Activated CD4-positive, alpha-beta T cell treated with anti-CD3 and anti-CD28 coated beads, Interleukin-10, Interleukin-2, amounts not matched to agents 100 ng/mL and 50 ng/mL, durations not matched to agents 16 hours and 8 hours (primary cell): ENCODE measurements at places on chromosomes 13 and 19.
A peak's percentile ranks its signal among the peaks of the same experiment; 100 is the strongest.

- DNase-seq, result no peak
Measured at GRCh38 chr19:29417048-29417447, 108.7 kb upstream of the VSTM2B start.

DNA sequence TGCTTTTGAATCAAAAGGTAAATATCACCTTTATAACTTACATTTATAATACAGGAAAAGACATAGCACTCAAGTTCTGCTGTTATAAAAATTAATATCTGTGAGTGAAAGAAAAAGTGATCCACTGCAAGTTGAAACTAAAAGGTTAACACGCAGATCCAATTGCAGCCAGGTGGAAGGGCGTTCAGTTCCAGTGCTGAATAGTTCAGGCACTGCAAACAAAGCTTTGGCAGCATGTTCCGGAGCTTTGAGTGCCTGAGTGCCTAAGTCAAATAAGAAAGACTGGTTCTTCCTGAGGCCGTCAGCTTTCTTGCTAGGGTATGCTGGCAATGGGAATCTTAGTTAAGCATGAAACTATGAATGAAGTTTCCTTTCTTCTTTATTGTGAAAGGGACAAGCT is 200.3 kb downstream of the LMO7 start:
- DNase-seq, result no peak

DNA sequence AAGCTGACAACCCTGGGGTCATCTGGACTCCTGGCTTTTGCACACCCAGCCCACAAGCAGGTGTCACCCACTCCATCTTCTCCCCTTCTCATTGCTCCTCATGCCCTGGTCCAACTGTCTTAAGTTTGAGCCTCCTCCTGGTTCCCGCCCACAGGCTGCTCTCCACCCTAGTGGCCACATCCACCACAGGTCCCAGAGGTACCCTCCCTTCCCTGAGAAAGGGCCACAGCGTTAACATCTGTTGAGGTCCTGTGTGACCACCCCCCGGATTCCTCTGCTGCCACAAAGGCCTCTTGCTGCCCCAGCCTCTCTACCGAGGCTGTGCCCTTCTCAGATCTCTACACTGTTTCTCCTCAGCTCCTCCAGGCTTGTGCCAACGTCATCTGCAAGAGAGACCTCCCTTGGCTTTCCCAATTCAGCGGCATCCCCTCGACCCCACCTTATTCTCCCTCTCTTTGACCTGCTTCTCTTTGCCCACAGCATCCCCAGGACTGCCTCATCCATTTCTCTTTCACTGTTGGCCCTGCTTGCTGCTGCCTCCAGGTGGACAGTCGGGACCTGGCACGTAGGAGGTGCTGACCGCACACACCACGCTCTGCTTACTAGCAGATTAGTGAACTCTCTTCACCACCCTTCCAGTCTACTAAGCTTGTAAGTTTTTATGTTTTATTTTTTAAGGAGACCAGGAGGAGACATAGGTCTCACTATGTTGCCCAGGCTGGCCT is 33.3 kb downstream of the SUGP2 start:
- no peak for DNase-seq

DNA sequence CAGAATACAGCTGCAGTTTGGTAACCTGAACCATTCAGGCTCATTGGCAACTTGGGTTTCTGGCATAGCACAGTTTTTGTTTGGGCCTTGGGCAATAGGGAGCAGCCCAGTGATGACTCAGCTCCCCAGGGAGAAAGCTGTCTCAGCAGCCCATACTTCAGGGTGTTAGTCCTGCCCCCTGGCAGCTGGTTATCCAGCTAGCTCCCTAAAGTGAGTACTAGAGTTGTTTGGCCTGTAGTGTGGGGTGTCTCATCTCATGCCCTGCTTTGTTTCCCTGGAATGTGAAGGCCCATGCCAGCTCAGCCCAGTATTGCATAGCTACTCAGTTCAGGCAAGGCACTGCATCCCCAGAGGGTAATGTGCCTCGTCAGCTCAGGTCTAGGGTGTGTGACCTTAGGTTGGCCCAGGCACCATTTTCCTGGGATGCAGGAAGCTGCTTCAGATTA is 18.2 kb upstream of the ZNF543 start:
- DNase-seq, result no peak

DNA sequence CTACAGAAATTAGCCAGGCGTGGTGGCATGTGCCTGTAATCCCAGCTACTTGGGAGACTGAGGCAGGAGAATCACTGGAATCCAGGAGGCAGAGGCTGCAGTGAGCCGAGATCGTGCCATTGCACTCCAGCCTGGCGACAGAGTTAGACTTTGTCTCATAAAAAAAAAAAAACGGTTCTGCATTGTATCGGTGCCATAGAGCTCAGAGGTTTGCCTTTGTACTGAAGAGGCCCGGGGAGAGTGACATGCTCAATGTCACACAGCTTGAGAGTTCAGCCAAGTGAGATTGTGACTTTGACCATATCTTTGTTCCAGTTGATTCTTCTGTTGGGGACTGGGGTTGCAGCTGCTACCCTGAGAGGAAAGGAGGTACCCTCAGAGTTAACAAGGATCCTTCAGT is 4.3 kb downstream of the HAUS8 start:
- DNase-seq, result no peak

DNA sequence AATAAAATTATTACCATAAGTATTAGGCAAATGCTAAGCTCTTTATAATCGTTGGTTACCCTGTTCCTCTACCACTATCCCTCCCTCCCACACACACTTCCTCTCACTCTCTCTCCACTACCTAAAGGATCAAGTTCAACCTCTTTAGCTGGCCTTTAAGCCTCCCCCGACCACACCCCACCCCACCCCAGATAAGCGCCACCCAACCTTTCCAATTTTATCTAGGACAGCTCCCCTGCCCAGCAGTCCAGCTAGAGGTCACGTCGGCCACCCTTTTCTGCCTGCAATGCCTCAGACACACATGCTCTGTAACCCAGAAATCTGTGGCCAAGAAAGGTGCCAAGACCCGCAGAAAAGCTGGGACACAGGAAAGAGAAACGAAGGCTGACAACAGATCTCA is 1.1 kb downstream of the LYPD4 start:
- no peak for DNase-seq

GRCh38 chr19:28456708-28457320 is 756.1 kb downstream of the UQCRFS1 start:
- DNase-seq, result no peak

GRCh38 chr13:53126841-53127245 is 98.2 kb downstream of the OLFM4 start:
- no peak for DNase-seq

DNA sequence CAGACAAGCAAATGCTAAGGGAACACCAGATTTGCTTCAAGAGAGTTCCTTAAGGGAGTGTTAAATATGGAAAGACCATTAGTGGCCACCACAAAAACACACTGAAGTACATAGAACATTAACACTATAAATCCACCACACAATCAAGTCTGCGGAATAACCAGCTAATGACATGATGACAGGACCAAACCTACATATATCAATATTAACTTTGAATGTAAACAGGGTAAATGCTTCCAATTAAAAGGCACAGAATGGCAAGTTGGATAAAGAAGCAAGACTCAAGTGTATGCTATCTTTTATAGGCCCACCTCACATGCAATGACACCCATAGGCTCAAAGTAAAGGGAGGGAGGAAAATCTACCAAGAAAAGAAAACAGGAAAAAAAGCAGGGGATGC is 291.3 kb downstream of the COG6 start:
- DNase-seq, result no peak

- DNase-seq, result no peak
Measured at GRCh38 chr13:111913761-111914140, 153.2 kb upstream of the SOX1 start.

- no peak for DNase-seq
Measured at GRCh38 chr13:69704311-69704710, 403.3 kb upstream of the ATXN8OS start.

DNA sequence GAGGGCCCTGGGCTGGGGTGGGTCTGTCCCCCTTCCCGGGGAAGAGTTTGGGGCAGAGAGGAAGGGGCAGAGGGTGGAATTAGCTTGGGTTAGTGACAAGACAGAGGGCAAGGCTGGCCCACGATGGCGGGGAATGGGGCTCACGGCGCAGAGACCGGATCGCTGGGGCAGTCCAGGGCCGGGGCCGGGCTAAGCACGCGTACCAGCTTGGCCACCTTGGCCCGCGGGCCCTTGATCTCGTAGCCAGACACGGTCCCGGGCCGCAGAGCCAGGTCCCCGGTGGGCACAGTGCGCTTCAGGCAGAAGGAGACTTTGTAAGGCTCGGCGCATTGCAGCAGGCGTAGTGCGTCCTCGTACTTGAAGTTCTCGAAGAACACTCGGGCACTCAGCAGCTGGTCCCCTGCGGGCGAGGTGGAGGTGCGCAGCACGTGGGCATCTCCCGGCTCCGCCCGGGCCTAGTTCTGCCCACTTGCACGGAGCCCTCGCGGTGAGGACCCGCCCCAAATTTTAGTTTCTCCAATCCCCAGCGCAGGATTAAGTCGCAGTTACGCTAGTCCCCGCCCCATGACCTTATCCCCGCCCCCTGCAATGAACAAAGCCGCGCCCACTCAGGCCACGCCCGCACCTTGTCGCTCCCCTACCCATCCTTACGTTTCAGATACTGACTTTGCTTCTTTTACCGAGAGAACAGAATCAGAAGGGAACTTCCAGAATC is 8.6 kb upstream of the HIPK4 start:
- DNase-seq, result peak; percentile 70

DNA sequence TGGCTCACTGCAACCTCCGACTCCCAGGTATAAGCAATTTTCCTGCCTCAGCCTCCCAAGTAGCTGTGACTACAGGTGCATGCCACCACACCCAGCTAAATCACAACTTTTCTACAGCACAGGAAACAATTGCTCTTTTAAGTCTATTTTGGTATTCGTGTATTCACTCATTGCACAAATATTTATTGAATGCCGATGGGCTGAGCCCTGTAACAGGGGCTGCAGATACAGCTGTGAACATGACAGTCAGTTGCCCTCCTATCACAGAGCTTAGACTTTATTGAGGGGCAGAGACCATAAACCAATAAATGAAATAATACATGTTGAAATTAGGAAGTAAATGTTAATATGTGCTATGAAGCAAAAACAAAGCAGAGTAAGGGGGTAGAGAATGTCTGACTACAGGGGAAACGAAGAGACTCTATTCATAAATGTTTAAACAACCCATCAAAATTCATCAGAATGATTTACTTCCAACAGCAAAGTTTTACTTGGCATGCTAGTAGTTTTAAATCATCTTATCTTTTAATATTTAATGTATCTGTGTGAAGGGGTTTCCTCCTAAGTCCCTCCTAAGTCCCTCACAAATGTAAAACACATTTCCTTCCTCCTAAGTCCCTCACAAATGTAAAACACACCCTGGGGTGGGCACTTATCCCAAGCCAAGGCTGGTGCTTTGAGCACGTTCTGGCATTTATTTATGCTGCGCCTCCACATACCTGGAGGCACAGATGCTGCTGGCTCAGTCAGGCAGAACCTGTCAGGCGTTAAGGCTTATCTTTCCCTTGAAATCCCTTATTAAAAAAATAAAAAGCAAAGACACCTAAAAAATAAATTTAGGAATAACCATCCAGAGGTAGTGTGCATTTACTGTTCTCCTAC is 140.8 kb downstream of the MIPEP start:
- DNase-seq, result no peak

- DNase-seq, result no peak
Measured at GRCh38 chr19:19049406-19049805, 14.4 kb upstream of the SLC25A42 start.

DNA sequence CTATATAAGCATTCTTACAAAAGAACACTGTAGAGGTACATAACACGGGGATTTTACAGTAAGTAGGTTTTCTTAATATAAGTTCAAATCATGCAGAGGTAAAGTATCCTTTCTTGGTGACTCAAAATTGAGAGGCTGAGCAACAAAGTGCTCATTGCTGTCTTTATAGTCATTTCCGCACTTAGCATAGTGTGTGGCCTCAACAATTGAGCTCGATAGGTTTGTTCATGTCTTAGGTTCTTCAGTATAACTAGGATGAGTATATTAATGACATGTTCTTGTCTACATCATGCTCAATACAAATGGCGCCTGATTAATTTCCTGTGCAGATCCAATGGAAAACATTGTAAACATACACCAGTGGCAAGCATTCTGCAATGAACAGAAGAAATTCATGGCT is 1.4 kb downstream of the WDFY2 start:
- peak; percentile 75 for DNase-seq

DNA sequence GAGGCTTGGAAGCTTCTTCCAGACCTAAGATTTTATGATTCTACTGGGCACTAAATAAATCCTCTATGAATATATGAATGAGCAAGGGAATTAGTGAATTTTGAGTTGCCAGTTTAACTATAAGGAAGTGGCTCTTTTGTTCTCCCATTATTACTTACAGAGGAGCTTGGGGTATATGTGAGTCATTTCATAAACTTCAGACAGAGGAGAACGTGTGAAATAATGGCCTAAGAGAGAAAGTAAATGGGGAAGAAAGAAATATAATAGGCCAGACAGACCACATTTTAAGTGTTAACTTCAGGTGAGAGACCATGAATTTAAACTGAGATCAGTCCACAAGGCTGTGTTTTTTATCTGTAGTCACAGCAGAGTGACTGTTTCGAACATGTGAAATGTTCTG is 570.9 kb downstream of the GPC6 start:
- DNase-seq, result peak; percentile 23

GRCh38 chr13:58625703-58626389 is 994.3 kb downstream of the PCDH17 start:
- no peak for DNase-seq

DNA sequence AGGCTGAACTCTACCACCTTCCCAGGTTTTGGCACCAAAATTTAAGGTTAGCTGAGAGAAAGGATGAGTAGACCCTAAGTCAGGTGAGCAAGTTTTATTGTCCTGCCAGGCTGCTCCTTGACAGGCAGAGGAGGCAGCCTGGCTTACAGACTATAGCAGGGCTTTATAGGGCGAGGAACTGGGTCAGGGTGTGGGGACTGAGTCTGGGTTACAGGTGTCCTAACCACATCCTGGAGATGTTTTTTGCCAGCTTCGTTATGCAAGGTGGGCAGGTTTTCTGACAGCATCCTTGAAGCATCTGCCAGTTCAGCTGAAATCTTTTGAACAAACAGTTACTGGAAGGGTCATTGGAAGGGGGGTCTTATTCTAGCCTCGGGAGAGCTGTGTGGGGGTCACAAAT is 905.7 kb upstream of the SLITRK5 start:
- DNase-seq, result no peak

DNA sequence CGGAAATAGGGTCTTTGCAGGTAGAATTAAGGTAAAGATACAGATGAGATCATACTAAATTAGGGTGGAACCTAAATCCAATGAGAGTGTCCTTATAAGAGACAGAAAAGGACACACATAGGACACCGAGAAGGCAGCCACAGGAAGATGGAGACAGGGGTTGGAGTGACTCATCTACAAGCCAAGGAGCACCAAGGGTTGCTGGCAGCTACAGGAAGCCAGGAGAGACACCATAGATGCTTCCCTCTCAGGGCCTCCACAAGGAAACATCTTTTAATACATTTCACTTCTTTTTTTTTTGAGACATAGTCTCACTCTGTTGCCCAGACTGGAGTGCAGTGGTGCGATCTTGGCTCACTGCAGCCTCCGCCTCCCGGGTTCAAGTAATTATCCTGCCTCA is 10.1 kb downstream of the TMEM143 start:
- no peak for DNase-seq

DNA sequence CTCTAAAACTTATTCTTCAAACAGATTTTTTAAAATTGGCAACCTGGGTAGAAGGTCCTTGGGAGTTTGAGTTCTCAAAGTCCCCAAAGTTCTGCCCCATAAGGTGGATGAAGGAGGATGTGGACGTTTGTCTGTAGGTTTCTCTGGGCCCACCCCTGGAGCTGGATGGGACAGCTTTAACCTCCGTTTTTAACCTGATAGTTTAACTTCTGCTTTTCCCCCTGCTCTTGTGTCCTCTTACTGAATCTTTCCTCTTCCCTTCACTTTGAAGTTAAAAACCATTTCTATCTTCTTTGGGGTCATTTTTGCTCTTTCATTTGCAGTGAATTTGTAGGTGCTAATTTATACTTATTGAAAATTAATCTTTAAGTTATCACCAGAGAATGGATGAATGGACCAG is 79.1 kb downstream of the ESD start:
- DNase-seq, result no peak
